Uterus (tissue), 4 donors: ENCODE measurements at places on chromosomes 1 and 21. TPM values are rescaled to one million over a fixed set of nuclear protein-coding genes. Genes with fewer than 3 reads are reported as not detected.

GRCh38 chr1:171863531-171863930, 22.2 kb downstream of the DNM3 start:
- DNase-seq: no peak

DNA sequence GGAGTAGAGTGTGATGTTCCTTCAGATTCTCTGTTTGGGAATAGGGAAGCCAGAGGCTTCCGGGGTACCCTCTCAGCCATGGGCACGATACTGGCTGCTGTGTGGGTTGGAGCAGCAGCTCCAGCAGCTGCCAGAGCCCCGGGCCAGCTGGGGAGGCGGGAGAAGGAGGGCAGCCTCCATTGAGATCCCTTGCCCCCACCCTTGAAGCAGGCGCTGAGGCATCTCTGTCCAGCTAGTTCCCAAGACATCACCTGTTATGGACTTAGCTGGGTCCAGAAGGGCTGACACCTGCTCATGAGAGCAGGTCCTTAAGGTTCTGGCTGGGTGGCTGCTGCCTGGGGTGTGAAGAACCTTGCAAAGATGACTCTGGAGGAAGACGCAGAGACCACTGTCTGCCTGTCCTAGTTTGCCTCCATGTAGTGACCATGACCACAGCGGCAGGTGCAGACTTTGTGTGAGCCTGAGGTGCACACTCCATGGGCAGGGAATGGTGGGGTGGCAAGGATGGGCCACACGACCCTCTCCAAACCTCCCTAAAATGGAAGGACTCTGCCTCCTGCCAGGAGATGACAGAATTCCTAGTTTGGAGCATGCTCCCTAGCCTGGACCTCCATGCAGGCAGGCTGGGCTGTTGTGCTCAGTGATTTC, 222.6 kb upstream of the C1orf174 start:
- no peak for DNase-seq

DNA sequence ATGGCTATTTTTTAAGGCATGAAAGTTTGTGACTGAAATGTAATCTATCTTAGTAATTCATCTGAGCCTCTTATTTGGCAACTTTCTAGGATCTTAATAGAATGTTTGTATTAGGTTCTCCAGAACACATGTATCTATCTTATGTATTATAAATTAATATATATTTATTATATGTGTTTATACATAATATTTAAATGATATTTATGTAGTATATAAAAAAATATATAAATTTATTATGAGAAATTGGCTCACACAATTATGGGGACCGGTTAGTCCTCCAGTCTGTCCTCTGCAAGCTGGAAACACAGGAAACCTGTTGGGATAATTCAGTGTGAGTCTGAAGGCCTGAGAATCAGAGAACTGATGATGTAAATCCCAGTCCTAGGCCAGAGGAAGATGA, 155.7 kb downstream of the AMY1C start:
- no peak for DNase-seq

- DNase-seq: no peak
Observed at GRCh38 chr1:66732407-66733166, 19.7 kb upstream of the DYNLT5 start.

Gene SLC35F3
- total RNA-seq: 0.24 TPM

DNA sequence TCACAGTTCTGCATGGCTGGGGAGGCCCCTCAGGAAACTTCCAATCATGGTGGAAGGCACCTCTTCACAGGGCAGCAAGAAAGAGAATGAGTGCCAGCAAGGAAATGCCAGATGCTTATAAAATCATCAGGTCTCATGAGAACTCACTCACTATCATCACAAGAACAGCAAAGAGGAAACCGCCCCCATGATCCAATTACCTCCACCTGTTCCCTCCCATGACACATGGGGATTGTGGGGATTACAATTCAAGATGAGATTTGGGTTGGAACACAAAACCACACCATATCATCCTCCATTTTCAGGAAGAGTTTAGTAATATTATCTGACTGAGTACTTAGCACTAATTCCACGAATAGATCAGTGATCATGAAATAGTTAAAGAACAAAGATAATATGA, 244.2 kb downstream of the LMO4 start:
- DNase-seq: no peak

Gene TRIM67
- total RNA-seq: not detected

DNA sequence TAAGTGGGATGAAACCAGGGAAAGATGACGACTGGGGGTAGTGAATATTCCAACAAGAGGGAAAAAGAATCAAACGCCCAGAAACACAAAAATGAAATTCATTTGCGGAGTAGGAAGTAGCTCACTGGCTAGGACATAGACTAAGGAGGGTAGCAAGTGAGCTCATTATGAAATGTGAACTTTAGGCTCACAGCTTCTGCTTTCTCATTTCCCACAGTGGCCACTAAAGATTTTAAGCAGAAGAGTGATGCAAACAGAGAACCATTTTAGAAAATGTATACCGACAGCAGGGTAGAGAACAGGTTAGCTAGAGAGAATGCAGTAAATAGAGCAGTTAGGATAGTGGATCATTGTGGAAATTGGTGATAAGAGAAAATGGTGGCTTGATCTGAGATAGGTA, 3.5 kb downstream of the CD48 start:
- DNase-seq: no peak

GRCh38 chr1:156503698-156504437, 3.3 kb upstream of the MEF2D start:
- no peak for DNase-seq

Gene CR1L
- total RNA-seq: not detected

Gene ASPM
- not detected for total RNA-seq

- no peak for DNase-seq
Observed at GRCh38 chr1:17598251-17598650, 58.8 kb downstream of the ARHGEF10L start.

DNA sequence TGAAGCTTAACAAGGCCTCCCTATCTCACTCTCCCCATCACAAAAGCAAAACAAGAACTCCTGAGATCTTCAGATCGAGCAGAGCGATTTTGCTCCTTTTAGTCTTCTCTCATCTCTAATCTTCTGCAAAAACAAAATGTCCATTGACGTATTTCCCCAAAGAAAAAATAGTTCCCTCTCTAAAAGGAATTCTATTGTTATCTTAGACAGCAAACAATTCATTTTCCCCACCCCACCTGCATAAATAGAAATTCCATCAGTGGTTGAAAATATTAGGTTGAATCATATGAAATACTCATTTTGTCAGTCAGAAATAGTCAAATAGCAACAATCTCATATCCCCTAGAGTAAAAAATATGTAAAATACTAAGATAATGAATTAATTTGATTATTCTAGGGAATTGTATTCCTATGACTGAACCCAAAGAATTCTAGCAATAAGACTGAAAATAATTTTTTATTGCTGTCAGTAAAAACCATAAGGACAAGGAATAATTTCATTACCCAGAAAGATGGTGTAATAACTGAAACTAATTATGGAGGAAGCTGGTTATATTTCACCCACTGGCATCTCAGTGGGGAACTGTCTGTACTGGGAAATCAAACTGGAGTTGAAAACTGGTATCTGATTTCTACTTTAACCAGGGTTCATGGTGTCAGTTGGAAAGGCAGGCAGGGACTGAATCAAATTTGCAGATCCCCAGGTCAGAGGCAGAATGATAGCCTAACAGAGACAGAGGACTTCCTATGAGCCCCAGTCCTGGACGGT, 51.3 kb downstream of the RHOU start:
- no peak for DNase-seq

- DNase-seq: no peak
Observed at GRCh38 chr1:68955424-68955823, 458.5 kb upstream of the DEPDC1 start.

DNA sequence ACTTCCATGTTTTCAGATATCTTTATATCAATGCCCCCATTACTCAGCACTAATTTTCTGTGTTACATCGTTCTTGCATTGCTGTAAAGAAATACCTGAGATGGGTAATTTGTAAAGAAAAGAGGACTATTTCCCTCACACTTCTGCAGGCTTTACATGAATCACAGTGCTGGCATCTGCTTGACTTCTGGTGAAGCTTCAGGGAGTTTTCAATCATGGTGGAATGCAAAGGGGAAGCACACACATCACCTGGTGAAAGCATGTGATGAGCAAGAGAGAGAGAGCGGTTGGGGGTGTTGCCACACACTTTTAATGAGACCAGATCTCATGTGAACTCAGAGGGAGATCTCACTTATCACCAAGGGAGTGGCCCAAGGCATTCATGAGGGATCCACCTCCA, 14.9 kb upstream of the APP start:
- no peak for DNase-seq
